Stimulated activated CD4-positive, alpha-beta T cell treated with anti-CD3 and anti-CD28 coated beads, Interleukin-4, amount 100 ng/mL, for 24 hours (primary cell): ENCODE measurements at places on chromosomes 7 and 10.
A peak's percentile ranks its signal among the peaks of the same experiment; 100 is the strongest.

- DNase-seq = no peak
Observed at GRCh38 chr10:36559412-36560400, 565.7 kb upstream of the ANKRD30A start.

DNA sequence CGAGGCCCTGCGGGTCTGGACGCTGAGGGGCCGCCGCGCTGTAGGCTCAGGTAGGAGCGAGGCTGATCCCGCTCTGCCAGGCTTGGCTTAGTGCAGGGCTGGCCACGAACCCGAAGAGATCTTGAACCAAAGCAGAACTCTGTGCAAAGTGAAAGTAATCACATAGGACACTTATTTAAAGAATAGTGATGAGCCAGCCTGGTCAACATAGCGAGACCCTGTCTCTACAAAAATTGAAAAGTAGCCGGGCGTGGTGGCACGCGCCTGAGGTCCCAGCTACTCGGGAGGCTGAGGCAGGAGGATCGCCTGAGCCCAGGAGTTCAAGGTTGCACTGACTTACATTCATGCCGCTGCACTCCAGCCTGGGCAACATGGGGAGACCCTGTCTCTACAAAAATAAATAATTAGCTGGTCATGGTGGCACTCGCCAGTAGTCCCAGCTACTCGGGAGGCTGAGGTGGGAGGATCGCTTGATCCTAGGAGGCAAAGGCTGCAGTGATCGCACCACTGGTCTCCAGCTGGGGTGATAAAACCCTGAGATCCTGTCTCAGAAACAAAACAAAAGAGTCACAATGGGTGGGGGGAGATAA lies 541 bp downstream of the ZSCAN25 start:
- no peak for DNase-seq

GRCh38 chr7:120394595-120394994 lies 121.6 kb downstream of the KCND2 start:
- DNase-seq = no peak

DNA sequence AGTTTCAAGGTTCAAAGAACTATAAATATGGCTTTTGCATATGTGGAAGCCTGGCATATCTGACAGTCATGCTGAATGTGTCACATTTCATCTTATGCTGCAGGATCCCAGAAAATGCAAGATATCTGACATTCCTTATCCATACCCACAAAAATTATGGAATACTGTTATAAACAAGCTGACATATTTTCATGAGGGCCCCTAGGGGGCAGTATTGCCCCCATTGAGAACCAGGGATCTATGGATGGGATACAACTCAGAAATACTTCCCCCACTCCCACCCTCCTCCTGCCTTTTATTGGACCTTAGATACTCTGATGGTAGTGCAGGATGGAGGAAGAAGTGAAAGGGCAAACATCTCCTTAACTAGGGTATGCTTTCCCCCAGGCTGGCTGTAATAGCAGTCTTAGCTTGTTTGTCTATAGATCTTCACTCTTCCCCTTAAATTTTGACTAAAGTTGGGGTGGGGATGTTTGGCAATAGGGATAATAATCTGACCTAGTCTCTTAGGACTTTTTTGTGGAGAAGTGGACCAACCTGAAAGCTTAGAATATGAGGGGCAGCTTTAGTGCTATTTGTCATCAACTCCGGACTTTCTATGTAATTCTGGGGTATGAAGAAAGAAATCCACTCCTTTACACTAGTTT lies 3.5 kb upstream of the GNGT1 start:
- no peak for DNase-seq

DNA sequence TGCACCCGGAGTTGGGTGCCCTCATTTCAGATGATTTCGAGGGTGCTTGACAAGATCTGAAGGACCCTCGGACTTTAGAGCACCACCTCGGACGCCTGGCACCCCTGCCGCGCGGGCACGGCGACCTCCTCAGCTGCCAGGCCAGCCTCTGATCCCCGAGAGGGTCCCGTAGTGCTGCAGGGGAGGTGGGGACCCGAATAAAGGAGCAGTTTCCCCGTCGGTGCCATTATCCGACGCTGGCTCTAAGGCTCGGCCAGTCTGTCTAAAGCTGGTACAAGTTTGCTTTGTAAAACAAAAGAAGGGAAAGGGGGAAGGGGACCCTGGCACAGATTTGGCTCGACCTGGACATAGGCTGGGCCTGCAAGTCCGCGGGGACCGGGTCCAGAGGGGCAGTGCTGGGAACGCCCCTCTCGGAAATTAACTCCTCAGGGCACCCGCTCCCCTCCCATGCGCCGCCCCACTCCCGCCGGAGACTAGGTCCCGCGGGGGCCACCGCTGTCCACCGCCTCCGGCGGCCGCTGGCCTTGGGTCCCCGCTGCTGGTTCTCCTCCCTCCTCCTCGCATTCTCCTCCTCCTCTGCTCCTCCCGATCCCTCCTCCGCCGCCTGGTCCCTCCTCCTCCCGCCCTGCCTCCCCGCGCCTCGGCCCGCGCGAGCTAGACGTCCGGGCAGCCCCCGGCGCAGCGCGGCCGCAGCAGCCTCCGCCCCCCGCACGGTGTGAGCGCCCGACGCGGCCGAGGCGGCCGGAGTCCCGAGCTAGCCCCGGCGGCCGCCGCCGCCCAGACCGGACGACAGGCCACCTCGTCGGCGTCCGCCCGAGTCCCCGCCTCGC lies at the start of gene EGFR:
TSS of gene EGFR (plus strand) at position 657 of the 830 bp plus-strand sequence. CDS start 261 bp downstream, outside the sequence.
- DNase-seq = no peak

DNA sequence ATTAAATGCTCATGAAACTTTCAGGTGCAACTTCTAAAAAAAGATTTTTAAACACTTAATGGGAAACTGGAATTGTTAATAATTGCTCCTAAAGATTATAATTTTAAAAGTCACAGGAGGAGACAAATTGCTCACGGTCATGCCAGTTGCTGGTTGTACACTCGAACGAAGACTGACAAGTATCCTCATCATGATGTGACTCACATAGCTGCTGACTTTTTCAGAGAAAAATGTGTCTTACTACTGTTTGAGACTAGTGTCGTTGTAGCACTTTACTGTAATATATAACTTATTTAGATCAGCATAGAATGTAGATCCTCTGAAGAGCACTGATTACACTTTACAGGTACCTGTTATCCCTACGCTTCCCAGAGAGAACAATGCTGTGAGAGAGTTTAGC lies 79.3 kb downstream of the ITGB8 start:
- DNase-seq = no peak

DNA sequence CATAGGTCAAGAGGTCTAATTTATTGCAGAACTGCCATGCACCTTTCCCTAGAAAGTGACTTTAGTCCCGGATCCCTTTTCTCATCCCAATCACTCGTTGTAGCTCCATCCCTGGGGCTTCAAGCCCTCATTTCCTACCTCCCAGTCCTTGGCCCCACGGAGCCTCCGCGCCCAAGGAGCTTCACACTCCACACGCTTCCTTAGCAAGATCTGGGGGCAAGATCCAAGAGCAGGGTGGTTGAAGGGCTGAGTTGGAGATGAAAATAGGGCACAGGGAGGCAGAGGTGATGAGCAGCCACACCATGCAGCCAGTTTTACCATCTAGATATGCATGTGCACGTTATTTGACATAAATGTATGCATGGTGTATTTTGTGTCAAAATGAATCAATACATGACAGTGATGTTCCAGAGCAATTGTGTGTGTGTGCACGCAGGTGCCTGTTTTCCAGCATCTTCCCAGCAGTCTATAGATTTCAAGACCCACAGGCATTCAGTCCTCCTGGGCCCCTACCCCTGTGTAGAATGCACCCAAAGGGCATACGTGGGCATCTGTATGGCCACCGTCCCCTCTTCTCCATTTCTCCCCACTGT lies 6.0 kb upstream of the TRPV6 start:
- DNase-seq = no peak

- no peak for DNase-seq
Observed at GRCh38 chr10:131925011-131925649, 24.3 kb downstream of the PPP2R2D start.

DNA sequence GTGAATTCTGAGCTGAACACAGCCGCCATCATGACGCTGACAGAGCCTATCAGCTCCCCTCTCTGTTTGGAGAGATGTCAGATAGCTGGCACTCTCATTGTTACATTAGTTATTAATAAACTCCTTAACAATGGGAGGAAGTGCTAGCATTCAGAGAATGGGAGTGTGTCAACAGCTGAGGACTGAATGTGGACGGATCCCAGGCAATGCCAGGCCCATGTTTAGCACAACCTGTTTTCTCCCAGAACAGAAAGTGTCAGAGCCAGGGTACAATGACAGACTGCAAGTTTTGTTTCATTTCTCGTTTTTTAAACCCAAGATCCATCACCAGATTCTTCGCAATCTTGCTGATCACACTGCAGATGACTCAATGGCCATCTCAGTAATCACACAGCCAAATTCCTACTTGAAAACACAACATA lies 99.6 kb downstream of the PRPF18 start:
- no peak for DNase-seq

GRCh38 chr10:51196508-51197175 lies 122.4 kb downstream of the PRKG1 start:
- DNase-seq = no peak

DNA sequence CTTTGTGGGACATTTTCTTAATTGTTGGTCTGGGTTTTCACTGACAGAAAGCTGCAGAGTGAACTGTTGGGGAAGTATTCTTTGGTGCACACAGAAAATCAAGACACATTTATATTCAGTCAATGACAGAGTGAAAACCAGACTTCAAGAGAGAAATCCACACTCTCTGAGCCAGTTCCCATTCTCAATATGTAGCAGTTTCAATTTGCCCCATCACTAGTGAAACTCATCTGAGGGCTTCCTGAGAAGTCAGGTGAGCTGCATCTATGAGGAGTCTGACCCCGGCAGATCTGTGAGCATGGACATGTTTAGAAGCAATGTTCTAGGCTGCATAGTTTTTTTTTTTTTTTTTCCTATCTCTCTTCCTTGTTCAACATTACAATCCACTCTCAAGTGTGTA lies 163.7 kb upstream of the AHR start:
- no peak for DNase-seq

DNA sequence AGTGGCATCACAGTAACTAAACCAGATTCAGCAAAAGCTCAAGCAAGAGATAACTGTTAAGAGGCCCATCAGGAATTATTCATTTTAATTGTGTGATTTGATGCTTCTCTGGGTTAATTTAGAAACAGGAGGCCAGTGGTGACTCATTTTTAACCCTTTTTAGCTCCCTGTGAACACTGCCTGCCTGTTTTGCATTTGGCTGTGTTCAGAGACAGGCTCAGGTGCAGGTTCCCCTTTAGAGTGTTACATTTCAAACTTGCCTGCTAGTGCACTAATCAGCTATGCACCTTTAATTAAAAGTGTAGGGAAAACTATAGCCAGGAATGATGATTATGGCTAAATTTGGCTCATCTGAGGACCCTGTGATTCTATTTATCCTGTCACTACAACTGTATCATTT lies 6.5 kb downstream of the STAMBPL1 start:
- peak; percentile 23 for DNase-seq

DNA sequence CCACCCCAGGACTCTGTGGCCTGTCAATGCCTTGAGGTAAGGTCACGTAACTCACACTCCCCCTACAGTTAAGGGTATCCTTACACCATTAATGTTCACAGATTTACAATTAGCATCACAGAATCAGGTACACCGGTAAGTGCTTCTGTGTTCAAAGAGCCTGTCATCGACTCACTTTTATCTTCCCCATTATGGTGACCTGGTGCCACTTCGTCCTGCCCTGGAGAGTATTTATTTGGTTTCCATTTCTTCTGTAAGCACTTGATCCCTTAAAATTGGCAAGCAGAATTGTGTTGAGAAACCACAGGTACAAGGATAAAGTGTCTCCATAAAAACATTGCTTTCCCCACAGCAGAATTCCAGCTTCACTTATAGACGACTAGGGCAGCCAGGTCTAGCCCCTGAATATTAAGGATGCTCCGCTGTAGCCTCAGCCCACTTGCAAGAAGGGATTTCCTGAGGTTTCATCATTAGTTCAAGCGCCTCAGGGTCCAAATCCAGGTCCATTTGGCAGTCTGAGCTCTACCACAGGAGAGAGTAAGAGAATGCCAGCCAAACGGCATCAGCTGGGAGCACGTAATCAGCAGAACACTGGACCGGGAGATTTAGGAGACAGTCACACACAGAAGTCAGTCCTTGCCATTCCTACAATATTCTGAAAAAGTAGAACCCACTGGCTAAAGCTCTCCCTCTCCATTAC lies 10.1 kb downstream of the ATXN7L1 start:
- no peak for DNase-seq

DNA sequence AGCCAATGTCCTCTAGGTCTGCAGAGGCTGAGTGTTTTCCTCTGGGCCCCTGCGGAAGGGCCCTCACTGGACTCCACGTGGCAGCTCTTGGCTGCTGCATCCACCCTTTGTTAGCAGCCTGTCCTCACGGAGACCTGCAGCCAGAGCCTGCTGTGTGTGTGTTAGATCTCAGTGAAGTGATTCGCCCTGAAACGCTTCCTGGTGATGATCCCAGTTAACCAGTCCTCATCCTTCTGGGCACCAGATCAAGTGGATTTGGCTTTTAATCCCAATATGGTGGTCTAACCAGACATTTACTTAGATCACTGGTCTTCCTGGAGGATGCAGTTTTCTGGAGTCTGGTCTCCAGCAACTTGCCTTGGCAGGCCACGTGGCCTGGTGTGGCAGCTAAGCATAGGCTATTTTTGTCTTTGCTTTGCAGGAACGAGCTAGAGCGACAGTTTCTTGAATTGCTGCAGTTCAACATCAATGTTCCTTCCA lies 39.5 kb upstream of the GJD4 start:
- no peak for DNase-seq

DNA sequence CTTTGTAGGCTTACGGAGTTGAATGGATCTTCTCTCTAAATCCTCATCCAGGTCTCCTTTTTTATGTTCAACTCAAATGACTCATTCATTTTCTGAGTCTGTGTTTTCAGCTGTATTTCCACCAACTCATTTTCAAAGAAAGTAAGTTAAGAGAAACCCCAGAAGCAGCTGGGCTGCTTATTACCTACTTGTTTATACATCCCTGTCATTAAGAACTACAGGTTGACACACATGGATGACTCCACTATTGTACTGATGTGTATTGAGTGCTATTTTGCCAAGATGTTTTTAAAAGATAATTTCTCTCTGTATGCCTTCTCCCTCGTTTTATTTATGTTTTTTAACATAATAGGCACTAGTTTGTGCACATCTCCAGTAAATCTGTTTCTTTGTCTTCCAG lies 41.9 kb downstream of the DGKI start:
- no peak for DNase-seq

GRCh38 chr7:38975944-38976392 lies 1.7 kb upstream of the POU6F2 start:
- no peak for DNase-seq

DNA sequence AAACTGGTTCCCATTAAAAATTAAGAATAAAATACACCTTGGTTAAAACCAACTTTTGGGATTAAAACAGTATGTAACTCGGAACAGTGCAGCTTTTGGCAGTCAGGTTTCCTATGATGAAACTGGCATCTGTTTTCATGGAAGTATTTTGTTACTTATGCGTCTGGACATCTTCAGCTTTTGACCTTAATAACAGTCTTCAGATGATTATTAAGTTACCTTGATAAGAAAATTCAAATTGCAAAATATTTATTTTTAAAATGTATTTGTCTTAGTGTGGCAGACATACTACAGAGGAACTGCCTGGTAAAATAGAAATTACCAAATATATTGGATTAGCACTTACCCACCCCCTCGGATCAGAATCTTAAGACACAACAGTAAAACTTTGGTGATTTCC lies 100.0 kb downstream of the ITGB8 start:
- no peak for DNase-seq
